Germinal center (tissue), 1 donor: ENCODE measurements at places on chromosomes 4 and X.

GRCh38 chrX:149476513-149476912 lies 28.6 kb downstream of the IDS start:
- no peak for DNase-seq

DNA sequence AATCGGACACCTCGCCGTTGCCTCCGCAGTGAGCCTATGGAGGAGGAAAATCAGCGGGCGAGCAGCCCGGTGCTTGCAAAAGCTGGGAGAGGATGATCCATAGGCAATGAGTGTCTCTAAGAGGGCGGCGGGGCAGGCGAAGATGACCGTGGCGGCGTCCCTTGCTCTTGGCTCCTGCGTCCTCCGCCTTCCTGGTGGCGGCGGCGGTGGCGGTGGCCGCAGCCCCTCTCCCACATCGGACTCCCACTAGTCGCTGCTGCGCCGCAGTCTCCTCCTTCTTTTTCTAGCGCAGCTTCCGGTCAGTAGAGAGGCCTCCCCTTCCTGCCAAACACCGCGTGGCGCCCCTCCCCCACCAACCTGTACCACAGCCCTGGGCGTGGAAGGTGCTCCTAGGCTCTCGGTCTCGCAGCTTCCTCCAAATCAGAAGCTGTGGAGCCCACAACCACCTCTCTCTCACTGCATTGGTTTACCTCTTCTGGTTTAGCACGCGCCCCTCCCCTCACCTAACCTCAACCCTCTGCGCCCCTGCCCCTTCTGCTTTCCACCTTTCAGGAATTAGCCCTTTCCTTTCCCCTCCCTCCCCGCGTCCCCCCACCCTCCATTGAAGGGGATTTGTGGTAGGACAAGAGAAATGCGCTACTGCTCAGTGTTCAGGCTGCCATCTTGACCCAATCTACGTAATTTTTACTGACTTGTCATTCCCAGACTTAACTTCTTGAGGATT lies at the start of gene SPIN3:
SPIN3 (minus strand) TSS at position 271 of the 724 bp plus-strand sequence. CDS start 594 bp downstream, outside the sequence.
- DNase-seq = peak; percentile 13

DNA sequence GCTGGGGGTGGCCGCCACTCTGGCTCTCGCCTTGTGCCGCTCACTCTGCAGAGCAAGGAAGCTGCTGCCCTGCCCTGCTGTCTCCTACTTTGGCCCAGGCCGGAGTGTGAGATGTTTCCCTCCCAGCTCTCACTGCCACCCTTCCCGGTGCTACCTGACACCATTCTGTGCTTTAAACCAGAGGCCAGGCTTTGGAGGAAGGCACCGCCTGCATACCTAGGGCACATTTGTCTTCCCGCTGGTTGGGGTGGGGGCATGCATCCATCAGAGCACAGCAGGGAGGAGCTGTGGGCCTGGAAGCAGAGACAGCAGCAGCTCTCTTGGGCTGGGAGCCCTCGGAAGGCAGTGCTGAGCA lies 96.9 kb upstream of the PSAPL1 start:
- no peak for DNase-seq

DNA sequence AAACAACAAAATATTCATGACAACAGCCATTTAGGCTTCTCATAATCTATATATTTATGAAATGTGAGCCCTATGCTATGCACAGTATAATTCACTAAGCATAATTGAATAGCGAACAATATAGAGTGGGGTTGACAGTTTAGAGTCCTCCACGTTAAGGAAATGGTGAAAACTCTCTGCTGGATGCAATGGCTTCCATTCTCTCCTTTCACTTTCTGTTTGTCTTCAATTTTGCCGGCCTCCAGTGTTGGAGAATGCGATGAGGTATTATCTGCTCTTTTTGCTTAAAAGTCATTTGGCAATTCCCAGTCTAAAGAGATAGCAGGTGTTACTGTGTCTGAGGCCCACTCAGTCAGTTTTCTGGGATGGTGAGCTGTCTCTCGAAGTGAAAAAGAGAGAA lies 52.1 kb downstream of the NPY5R start:
- no peak for DNase-seq

DNA sequence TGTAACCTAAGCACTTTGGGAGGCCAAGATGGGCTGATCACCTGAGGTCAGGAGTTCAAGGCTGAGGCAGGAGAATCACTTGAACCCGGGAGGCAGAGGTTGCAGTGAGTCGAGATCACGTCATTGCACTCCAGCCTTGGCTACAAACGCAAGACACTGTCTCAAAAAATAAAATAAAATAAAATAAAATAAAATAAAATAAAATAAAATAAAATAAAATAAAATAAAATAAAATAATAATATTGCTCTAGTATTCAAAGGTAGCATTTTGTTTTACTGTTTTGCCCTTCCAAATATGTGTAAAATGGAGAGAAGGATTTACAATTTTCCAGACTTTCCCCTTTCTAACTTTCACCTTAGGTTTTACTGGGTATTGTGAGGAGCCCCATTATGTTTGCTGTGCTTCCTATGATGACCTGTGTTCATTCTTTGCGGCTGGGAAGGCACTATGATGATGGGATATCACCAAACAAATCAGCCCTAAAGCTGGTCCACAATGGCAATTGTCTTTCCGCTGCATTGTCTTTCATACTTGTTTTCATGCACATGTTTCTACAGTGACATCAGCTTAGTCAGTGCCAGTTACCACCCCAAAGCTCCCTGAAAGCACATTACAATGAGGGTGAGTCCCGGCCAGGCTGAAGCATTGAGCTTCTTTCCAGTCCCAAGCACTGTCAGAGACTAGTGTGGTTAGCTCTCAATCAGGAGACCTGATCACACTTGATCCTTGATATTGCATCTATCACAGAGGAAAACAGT lies 50.8 kb downstream of the DTHD1 start:
- DNase-seq = no peak

DNA sequence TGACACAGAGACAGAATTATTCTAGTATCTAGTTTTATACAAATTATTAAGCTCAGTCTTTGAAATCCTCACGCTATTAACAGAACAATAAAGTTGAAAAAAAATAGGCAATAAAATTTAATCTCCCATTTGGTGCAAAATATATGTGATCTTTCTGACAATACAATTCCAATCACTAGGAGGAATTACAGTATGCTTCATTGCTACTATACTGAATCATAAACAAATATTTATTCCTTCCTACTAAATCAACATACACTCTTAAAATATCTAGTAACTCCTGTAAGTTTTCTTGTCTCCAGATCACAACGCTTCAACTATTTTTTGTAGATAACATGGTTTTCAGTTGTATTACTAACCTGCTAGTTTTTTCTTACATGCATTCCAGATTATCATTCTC lies 45.7 kb downstream of the KLHL8 start:
- DNase-seq = no peak

GRCh38 chr4:127623797-127624083 lies 9.0 kb upstream of the INTU start:
- DNase-seq = no peak

DNA sequence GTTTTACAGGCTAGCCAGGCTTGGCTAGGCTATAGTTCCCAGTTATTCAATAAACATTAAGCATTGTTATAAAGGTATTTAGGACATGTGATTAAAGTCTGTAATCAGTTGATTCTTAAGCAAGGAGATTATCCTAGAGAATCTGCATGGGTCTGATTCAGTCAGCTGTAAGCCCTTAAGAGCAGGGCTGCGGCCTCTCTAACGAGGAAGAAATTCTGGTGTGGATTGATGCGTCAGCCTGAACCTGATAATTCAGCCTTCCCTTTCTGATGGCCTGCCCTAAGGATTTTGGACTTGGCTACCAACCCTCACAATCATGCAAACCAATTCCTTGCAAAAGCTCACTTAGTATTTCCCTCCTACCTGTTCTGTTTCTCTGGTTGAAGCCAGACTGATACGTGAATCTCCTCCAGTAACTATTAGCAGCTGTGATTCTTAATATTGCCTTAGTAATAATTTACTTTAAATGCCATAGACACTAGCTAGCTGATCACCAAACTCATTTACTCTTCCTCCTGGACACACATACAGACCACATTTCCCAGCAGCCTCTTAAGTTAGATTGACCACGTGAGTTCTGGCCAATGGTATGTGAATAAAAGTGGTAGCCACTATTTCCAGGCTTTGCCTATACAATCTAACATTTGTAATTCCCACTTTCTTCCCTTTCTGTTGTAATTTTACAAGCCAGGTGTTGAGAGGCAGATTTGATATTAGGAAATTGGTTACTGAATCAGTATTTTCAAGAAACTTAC lies 678.0 kb upstream of the INTU start:
- DNase-seq = no peak

DNA sequence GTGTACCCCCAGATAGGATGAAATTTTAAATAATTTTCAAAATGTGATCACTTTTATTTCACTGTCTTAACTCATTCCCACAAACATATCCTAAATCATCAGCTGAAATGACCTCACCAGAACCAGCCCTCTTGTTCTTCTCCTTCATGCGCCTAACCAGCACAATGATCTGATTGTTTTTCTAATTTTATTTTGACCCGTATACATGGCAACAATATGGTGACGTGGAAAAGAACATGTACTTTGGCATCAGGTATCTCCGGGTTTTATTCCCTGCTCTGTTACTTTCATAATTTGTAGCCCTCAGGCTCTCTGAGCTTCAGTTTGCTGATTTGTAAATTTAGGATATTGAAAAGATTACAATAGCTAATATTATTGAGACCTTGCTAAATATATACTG lies 562.4 kb upstream of the ZFP42 start:
- DNase-seq = no peak

GRCh38 chrX:46991664-46992063 lies 79.4 kb downstream of the JADE3 start:
- no peak for DNase-seq

- DNase-seq = no peak
These were observed 69.7 kb upstream of the DCLK2 start for GRCh38 chr4:150008546-150008945.

GRCh38 chr4:47478804-47479203 lies 6.3 kb upstream of the ATP10D start:
- no peak for DNase-seq

DNA sequence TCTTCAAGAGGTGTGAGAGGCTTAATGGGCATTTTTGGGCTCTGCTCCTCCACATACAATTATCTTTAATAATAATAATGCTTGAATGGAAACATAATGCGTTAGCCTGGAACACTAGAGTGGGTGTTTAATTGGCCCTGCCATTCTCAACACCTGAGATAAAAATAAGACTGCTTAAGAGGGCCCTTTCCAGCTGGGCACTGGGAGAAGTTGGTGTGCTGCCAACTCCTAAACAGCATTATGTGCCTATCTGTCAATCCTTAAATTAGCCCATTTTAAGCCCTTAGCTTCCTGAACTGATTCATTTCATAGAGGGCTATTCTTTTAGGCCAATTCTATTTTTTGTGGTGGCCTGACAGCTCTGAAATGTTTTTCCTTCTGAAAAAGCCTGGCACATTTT lies 211.1 kb upstream of the ZIC3 start:
- no peak for DNase-seq

DNA sequence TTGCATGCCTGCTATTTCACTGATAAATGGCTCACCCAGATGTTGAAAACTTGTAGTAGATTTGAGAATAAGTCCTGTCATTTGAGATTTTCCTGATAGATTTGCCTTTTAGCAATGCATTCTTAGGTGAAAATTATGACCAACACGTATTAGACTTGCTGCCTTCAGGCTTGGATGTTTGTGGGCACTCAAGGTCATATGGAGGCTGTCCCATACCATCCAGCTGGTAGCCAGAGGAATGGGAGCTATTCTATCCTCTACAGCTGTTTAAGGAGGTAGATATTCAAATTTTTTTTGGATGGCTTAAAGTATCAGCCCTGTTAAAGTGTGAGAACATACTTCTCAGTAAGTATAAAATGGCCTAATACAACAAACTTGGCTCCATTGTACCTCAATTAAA lies 34.7 kb downstream of the RTL3 start:
- DNase-seq = no peak

DNA sequence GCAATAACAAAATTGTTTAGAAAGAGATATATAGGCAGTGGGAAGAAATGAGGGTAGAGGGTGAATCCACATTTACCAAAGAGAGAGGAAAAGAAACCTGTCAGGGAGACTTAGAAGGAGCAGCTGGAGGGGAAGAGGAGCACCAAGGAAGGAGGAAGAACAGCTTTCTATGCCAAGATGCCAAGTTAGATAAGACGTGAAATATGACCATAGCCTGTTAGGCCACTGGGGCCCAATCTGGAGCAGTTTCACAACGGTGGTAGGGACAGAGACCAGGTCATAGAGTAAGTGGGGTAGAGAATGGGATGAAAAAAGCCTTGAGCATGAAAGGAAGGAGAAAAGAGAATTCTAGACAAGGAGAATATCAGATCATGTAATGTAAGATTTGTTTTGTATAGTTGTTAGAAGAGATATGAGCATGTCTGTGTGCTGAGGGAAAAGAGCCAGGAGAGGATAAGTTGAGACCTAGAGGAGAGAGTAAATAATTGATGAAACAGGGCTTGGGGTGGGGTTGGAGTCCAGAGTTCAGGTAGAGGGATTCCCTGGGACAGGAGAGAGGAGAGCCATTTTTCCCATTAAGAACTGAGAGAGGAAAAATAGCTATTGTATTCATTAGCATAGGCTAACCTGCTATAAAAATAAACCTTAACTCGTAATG lies 4.4 kb upstream of the SOWAHB start:
- DNase-seq = no peak

GRCh38 chr4:147325571-147325981 lies 155.3 kb upstream of the EDNRA start:
- no peak for DNase-seq

- DNase-seq = no peak
These were observed 220.7 kb downstream of the ANTXR2 start for GRCh38 chr4:79852305-79852730.

- DNase-seq = no peak
These were observed 144.4 kb downstream of the GLUD2 start for GRCh38 chrX:121191779-121192178.

- no peak for DNase-seq
These were observed 514.1 kb downstream of the IL15 start for GRCh38 chr4:142150483-142150882.

GRCh38 chr4:141638230-141638629 lies 1.8 kb downstream of the IL15 start:
- no peak for DNase-seq

DNA sequence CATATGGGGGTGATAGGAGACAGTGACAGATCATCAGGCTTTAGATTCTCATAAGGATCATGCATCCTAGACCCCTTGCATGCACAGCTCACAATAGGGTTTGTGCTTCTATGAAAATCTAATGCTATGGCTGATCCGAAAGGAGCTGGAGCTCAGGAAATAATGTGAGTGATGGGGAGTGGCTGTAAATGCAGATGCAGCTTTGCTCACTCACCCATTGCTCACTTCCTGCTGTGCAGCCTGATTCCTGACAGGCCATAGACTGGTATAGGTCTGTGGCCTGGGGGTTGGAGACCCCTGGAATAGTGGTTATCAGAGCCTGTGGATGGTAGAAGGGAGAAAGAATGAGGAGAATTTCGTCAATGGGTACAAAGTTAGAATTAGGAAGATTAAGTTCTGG lies 2751.1 kb downstream of the ARAP2 start:
- DNase-seq = no peak

GRCh38 chr4:185573651-185574199 lies 38.4 kb upstream of the PDLIM3 start:
- DNase-seq = no peak

GRCh38 chrX:38282049-38282448 lies 45.3 kb downstream of the RPGR start:
- DNase-seq = no peak
